ENCODE measurements at places on chromosomes 3 and 15.

DNA sequence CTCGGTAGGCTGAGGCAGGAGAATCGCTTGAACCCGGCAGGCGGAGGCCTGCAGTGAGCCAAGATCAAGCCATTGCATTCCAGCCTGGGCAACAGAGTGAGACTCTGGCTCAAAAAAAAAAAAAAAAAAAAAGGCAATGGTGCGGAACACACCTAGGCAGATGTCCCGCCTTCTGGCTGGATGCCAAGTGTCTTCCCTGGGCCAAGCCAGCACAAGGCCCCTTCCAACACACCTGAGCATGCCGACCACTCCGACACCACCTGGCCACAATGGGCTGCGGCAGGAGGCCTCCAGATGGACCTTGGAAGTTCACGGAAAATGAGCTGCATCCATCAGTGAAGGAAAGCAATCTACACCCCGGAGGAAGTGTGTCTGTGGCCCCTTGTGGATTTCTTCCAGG, 19.0 kb downstream of the NUP210 start:
- DNase-seq: peak; percentile 23

DNA sequence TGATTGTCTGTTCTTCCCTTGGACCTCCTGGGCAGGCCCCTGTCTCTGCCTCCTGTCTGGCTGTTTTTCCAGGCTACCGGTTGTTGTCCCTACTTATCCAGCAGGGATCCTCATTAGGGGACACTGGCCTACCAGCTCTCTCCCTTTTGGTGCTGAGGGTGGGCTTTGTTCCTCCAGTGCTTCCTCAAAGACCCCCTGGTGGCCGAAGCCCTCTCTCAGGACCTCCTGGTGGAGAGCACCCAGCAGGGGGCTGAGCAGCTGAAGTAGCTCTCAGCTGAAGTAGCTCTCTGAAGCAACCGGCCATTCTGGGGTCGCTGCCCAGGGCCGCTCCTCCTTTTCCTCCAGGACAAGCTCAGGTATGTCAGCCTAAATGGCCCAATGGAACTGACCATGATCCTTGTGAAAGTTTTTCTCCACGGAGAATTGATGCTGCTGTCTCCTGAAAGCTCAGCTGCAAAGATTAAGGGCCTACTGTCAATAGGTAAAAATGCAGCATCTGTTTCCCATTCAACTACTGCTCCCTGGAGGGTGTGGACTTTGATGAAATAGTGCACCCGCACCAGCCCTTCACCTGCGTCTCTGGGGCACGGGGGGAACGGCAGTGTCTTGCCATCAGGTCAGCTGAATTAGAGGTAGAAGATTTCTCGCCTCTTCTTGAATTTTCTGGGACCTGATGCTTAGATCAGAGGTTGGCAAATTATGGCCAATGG, 27.6 kb downstream of the ARNT2 start:
- no peak for DNase-seq

- no peak for DNase-seq
These were observed 31.1 kb downstream of the CYFIP1 start for GRCh38 chr15:22949074-22949547.

GRCh38 chr3:126983653-126984390, 907 bp downstream of the PLXNA1 start:
- DNase-seq: peak; percentile 39

DNA sequence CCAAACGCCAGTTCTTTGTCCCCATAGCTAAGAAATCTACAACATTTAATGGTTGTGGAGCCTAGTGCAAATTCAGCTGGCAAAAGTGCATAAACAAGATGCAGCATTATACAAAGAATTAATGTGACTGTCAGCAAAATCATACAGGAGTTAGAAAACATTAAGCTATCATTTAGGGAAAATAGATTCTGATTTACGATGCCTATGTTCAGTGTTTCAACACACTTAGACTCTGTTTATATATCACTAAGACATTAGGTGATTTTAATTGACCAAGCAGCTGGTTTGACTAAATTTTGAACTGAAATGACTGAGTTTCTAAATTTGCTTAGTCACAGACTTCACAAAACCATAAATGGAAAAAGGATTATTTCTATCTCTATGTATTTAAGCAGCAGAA, 1076.8 kb downstream of the TBL1XR1 start:
- DNase-seq: no peak

DNA sequence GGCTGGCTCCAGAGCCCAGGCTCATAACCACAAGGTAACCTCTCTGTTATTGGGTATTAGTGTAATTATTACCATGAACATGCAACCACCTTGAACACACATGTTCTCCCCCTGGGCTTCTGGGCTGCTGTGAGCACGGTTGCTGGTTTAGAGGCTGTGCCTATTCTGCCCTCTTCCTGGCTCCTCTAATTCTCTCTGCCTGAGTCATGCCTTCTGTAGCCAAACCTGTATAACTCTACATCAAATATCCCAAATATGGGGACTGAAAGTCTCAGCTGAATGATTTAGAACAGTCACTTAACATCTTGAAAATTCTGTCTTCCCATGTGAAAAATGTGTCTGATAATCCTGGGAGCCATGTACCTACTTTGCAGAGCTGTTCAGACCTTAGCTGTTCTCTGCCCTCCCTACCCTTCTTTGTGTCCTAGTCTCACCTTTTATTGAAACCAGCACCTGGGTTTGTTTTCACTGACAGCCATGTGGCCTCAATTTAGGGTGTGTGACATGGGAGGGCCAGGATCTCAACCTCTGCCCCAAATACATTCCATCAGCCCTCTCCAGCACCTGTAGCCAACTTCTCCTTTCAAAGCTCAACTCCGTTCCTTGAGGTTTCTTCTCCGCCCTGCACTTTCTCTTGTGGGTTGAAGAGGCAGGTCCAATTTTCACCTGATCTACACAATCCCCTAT, 60.7 kb downstream of the PDZRN3 start:
- DNase-seq: no peak

- no peak for DNase-seq
These were observed 2.5 kb upstream of the TBC1D21 start for GRCh38 chr15:73870700-73871408.

DNA sequence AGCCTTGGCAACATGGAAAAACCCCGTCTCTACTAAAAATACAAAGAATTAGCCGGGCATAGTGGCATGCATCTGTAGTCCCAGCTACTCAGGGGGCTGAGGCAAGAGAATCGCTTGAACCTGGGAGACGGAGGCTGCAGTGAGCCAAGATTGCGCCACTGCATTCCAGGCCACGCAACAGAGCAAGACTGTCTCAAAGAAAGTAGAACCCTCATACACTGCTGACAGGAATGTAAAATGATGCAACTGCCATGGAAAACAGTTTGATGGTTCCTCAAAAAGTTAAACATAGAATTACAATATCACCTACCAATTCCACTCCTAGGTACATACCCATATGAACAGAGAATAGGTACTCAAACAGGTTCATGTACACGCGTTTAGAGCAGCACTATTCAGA, 158.9 kb downstream of the TBC1D5 start:
- no peak for DNase-seq
